Psoas muscle (tissue), 8 donors: ENCODE measurements at places on chromosomes 6 and 20.

GRCh38 chr6:137076277-137077068, 31.7 kb upstream of the IL20RA start:
- H3K27ac ChIP-seq = no peak overlapping the region
- H3K36me3 ChIP-seq = no peaks in the 10 kb centered on the region
- H3K4me3 ChIP-seq = no peak overlapping the region
- H3K27me3 ChIP-seq = no peaks in the 10 kb centered on the region

DNA sequence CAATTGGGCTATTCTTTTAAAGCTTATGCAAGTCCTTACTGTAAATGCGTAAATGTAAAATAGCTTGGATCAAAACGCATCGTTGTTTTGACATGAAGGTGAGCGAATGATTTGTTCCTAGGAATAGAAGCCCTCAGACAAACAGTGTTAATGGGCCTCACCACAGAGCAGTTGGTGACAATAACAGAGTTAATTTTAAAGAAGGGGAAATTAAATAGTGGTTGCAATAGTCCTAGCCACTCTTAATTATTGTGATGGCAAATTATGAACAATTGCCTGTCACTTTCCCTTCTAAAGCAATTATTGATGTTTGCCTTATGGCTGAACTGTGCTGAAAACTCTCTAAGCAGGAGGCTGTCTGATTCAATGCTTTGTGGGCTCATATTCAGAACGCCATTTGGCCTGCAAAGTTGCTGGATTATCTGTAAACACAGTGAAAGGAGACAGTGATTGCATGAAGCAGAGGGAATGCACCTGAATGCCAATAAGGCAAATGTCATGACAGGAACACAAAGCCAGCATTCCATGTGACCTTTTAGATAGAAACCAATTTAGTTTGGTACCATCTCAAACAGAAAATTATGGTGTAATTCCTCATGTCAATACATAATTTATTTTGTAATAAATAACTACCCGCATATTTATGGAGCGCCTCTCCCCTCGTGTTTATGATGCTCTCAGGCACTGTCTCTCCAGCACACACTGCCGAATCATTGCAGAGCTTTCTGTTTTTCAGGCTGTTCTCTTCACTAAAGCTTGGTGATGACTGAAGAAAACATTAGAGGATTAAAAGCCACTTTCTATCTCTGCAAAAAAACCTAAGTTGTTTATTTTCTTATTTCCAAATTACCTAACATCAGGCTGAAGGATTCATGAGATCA, 387.5 kb downstream of the HACE1 start:
- no peaks in the 10 kb centered on the region for H3K27me3 ChIP-seq
- no peaks in the 10 kb centered on the region for H3K4me1 ChIP-seq
- H3K27ac ChIP-seq = no peak overlapping the region
- H3K36me3 ChIP-seq = no peaks in the 10 kb centered on the region

DNA sequence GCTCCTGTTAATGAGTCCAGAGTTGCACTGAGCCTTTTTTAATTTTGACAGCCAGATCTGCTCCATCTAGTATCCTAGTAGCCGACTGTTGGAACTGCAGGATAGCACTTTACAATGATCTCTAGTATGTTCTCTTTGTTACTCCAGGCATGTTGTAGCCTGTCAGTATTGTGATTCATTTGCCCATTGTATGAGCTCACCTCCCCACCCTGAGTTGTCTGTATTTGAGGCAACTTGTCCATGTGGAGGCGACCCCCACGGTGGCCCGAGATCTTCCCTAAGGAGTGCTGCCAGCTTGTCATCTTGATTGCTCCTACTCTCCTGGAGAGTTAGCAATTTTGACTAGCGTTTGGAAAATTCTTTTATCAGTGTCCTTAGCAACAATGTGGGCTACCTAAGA, 67.2 kb downstream of the DHX35 start:
- H3K27me3 ChIP-seq = no peaks in the 10 kb centered on the region
- peaks cover 7% of the 10 kb centered on the region for H3K36me3 ChIP-seq
- no peak for DNase-seq
- H3K27ac ChIP-seq = no peak overlapping the region

GRCh38 chr20:22475662-22476061, 108.7 kb downstream of the FOXA2 start:
- no peaks in the 10 kb centered on the region for H3K36me3 ChIP-seq
- no peaks in the 10 kb centered on the region for H3K27me3 ChIP-seq
- H3K27ac ChIP-seq = no peak overlapping the region

GRCh38 chr6:141403827-141404226, 728.9 kb upstream of the GJE1 start:
- H3K27me3 ChIP-seq = no peaks in the 10 kb centered on the region
- H3K4me3 ChIP-seq = peak overlapping the region; percentile 44
- peaks cover 19% of the 10 kb centered on the region for H3K4me1 ChIP-seq
- no peaks in the 10 kb centered on the region for H3K36me3 ChIP-seq

DNA sequence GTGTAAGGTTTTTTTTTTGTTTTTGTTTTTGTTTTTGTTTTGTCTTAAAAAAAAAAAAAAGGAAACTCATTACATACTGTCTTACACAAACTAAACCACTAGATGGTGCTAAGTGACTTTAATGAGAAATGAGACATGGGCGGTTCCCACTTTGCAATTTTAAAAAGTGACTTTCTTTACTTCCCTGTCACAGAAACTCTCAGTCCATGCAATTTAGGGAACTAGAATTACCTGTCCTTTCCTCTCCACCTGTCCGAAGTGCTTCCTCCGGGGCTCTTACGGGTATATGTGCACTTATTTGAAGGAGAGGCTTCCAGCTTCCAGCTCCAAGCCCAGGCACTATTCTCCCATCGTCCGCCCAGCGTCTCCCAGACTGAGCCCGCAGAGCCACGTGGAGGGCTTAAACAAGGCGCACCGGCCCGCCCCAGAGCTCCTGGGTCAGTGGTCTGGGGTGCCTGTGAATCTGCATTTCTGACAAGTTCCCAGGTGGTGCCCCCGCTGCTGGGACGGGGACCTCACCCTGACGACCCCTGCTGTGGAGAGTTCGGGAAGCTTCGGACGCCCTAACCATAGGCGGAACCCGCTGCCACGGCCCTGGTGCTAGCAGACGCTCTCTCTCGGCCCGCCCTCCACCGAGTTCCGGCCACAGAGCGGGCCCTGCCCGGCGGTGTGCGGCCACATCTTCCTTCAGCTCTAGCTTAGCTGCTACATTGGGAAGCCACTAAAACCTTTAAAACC, 26.1 kb downstream of the BFSP1 start:
- no peaks in the 10 kb centered on the region for H3K36me3 ChIP-seq
- H3K4me3 ChIP-seq = peak overlapping the region; percentile 63
- peak; percentile 49 for DNase-seq
- H3K27ac ChIP-seq = no peak overlapping the region

GRCh38 chr6:5439749-5440148, 178.4 kb downstream of the FARS2 start:
- no peak overlapping the region for H3K27ac ChIP-seq
- H3K36me3 ChIP-seq = no peaks in the 10 kb centered on the region
- H3K4me1 ChIP-seq = peaks cover 6% of the 10 kb centered on the region
- no peak for DNase-seq
- no peaks in the 10 kb centered on the region for H3K27me3 ChIP-seq
- no peak overlapping the region for H3K4me3 ChIP-seq
